Fibroblast of villous mesenchyme (primary cell): ENCODE measurements at places on chromosomes 12 and 14. TPM values are rescaled to one million over a fixed set of nuclear protein-coding genes. Genes with fewer than 3 reads are reported as not detected.
A peak's percentile ranks its signal among the peaks of the same experiment; 100 is the strongest.

DNA sequence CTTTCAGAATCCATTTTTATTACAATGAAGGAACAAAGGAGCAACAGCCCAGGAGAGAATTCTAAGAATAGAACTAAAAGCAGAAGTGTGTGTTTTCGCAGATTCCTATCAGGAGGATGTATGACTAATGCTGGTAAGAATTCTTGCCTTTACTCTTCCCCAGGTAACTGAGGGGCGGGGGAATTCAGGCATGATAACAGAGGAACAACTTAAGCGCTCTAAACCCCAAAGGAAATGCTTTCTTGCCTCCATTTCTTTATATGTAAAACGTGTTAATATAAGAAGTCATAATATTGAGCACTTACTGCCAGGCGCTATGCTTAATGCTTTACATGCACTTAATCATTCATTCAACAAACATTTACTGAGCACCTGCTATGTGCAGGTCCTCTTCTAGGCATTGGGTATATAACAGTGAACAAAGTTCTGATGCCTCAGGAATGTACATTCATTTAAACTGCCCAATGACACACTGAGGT lies 4.5 kb downstream of the HCAR1 start:
- DNase-seq = no peak

GRCh38 chr12:60191676-60192359 lies 596.0 kb downstream of the SLC16A7 start:
- no peak for DNase-seq

GRCh38 chr12:114166362-114166761 lies 200.2 kb upstream of the RBM19 start:
- peak; percentile 54 for DNase-seq

DNA sequence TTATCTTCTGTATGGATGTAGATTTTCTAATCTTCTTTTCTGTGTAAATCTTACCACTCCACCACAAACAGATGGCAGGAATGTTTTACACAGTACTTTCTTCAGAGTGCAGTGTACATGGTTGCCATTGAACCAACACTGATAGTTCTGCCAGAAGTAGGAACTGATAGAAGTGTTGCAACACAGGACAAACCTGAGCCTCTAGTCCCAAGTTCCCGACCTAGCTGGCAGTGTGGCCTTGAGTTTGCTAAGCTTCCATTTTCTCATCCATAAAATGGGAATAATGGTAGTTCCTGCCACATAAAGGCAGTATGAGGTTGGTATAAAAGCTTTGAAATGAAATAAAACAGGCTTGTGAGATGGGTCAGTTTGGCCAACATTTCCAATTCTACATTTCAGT lies 50.8 kb upstream of the SAV1 start:
- no peak for DNase-seq

GRCh38 chr14:54683882-54684794 lies 117.2 kb downstream of the SAMD4A start:
- peak; percentile 86 for DNase-seq

DNA sequence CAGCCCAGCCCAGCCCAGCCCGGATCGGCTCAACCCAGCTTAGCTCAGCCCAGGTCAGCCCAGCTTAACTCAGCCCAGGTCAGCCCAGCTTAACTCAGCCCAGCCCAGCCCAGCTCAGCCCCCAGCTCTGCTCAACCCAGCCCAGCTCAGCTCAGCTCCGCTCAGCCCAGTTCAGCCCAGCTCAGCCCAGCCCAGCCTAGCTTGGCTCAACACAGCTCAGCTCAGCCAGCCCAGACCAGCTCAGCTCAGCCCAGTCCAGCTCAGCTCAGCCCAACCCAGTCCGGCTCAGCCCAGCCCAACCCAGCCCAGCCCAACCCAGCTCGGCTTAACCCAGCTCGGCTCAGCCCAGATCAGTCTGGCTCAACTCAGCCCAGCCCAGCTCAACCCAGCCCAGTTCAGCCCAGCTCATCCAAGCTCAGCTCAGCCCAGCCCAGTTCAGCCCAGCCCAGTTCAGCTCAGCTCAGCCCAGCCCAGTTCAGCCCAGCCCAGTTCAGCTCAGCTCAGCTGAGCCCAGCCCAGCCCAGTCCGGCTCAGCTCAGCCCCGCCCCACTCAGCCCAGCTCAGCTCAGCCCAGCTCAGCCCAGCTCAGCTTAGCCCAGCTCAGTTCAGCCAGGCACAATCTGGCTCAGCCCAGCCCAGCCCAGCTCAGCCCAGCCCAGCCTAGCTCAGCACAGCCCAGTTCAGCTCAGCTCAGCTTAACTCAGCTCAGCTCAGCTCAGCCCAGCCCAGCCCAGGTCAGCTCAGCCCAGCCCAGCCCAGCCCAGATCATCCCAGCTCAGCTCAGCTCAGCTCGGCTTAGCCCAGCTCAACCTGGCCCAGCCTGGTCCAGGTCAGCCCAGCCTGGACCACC lies 331.7 kb downstream of the TMEM121 start:
- no peak for DNase-seq

GRCh38 chr14:50025776-50026175 lies 90.6 kb downstream of the VCPKMT start:
- DNase-seq = no peak

The TTC9 gene
- under 0.01 TPM in 2 replicates for total RNA-seq

The MYH6 gene
- total RNA-seq = not detected in 2 replicates

The GPR84 gene
- total RNA-seq = not detected in 2 replicates

DNA sequence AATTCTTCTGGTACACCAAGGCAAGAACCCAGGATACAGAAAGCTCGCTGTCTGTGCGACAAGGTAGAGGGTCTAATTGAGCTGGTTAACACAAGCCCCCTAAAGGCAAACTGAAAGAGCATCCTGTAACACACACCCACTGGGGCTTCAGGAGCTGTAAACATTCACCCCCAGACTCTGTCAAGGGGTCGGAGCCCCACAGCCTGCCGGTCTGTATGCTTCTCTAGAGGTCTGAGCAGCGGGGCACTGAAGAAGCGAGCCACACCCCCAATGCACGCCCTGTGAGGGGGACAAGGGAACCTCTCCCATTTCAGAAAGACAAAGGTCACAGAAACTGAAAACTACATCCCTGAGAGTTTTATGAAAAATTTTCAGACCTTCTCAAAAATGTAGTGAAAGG lies 1.3 kb upstream of the IPO8 start:
- no peak for DNase-seq

DNA sequence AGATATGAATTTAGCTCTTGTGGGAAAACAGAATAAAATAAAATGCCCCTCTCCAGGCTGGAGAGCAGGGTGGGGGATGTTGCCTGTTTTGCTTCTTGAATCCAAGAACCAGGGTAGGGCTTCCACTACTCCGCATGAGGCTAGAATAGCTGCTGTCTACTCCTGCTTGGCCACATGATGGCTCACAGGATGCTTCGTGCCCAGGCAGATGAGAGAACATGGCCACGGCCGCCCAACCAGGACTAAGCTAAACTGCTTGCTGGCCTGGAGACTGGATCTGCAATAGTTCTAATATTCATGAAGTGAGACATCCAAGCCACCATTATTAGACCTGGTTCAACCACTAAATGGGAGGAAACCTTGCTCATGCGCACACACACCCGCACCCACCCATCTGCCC lies 122.2 kb upstream of the METAP2 start:
- no peak for DNase-seq

DNA sequence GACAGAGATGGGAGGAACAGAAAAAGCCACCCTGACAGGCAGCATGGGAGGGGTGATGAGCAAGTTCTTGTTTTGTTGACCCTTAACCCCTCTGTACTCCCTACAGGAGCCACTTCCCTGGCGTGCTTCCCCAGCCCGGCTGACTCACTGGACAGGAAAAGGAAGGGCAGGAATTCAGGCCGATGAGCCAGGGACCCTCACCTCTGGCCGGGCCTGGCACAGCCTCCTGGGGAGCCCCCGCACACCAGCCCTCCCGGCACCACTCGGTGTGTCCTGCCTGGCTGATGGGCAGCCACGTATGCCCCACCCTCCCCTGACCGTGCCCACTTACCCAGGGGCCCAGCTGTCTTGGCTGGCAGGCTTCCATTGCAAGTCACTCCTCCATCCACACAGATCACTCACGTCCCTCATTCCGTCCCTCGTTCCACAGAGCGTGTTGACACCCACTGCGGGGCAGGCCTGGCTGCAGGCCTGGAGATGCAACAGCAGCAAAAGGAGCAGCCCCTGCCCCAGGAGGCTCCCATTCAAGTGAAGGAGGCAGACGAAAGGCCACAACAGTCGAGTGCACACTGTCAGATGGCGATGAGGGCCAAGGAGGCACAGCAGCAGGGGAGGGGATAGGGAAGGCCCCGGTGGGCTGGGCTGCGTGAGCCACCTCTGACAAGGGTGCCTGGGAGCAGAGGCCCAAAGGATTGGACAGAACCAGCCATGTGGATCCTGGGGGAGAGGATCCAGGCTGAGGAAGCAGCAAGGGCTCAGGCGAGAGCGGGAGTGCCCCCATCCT lies 19.7 kb upstream of the CD9 start:
- peak; percentile 84 for DNase-seq

DNA sequence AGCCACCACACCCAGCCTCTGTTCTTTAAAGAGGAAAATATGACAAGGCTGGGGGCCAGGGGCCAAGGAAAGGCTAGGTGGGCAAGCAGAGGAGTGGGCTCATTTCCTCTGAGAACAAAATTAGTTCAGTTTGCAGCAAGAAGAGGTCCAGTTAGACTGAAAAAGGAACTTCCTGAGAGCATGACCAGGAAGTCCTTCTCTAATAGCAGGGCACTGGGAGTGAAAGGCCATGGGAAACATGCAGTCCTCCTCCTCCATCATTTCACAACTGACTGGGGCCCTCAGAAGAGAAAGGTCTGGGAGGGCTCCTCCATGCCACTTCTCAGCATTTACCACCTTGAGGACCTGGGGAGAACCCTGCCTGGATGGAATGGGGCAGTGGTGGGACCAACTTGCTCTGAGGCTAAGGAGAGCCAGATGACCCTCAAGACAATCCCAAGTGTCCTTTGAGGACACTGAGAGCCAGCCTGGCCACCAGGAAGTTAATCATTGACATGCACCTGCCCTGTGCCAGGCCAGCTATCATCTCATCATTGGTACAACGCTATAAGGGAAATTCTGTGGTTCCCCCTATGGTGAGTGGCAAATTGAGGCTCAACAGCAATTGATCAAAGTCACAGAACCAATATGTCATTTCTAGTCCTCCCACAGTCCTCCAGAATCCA lies 2.0 kb downstream of the AQP2 start:
- peak; percentile 17 for DNase-seq
